CD4-positive, alpha-beta T cell treated with Interleukin-4 for 1 hour (primary cell): ENCODE measurements at places on chromosomes 6 and 20.

- peak; percentile 14 for DNase-seq
Measured at GRCh38 chr6:32113386-32114352, 4.5 kb upstream of the TNXB start.

GRCh38 chr6:6379573-6379972, 59.1 kb upstream of the F13A1 start:
- DNase-seq, result no peak

DNA sequence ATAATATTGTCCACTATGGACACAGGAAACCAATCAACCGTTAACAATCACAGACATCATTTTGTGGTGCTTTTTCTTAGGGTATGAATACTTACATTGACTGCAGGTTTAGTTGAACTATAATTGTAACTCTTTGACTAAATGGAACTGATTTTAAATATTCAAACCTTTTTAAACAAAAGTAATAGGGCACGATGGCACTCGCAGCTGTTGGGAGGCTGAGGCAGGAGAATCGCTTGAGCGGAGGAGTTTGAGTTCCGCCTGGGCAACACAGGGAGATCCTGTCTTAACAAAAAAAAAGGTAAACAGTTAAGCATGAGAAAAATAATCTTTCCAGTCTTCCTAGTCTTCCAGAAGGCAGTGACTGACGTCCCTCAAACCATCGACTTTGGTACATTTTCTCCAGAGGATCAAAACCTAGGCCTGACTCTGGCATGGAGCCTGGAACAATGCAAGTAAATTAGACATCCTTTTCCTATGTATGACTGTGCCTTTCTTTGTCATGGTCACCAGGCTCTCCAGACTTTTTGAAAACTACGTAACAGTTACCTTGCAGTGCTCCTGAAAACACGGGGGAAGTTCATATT, 16.6 kb upstream of the PRDM13 start:
- DNase-seq, result no peak

- DNase-seq, result no peak
Measured at GRCh38 chr6:61949971-61950370, 336.1 kb downstream of the KHDRBS2 start.

DNA sequence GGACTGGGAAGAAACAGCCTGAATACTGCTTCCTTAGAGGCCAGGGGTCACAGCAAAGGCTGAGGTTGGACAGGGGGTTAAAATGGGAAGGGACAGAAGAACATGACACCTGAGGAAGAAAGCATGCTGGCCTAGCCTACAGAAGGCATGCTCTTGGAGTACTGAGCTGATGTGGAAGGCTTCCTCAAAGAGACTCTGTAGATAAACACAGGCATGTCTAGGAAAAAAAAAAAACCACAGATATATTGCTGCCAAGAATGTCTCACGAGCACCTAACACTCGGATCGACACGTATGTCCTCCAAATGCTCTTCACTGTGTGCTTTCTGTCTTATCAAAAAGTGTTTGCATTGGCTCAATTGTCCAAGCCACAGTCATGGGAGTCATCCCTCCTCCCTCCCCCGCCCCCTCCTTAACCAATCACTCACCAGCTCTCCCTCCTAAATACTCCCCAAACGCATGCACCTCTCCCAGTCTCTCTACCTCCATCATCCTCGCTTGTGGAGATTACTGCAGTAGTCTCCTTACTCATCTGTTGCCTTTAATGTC, 101.1 kb upstream of the LRFN2 start:
- DNase-seq, result no peak
